GM12878 (cell line): ENCODE measurements at places on chromosomes 6 and 20. TPM values are rescaled to one million over a fixed set of nuclear protein-coding genes. Genes with fewer than 3 reads are reported as not detected.

Gene CCDC170
- 0.11 TPM in 1 of 2 replicates, not detected in the other for total RNA-seq

Gene EDN3
- not detected in 2 replicates for total RNA-seq

Gene BLCAP
- 42.0 and 51.2 TPM in 2 replicates for total RNA-seq

Gene PTCRA
- 0.24 and 0.44 TPM in 2 replicates for total RNA-seq

Gene PMEPA1
- 0.08 and 0.10 TPM in 2 replicates for total RNA-seq

Gene CYP39A1
- not detected in 2 replicates for total RNA-seq

Gene PXDC1
- total RNA-seq: 0.72 TPM in 2 replicates

Gene TFAP2C
- total RNA-seq: not detected in 2 replicates

Gene SRC
- total RNA-seq: 63.5 and 71.3 TPM in 2 replicates

Gene OR2H2
- total RNA-seq: not detected in 2 replicates

Gene MBOAT1
- 18.2 and 19.3 TPM in 2 replicates for total RNA-seq

Gene CAGE1
- 0.08 and 0.21 TPM in 2 replicates for total RNA-seq

Gene PBOV1
- total RNA-seq: not detected in 2 replicates

Gene SIGLEC1
- 0.05 TPM in 1 of 2 replicates, not detected in the other for total RNA-seq

Gene VGLL2
- not detected in 2 replicates for total RNA-seq

Gene RIPPLY2
- 0.77 TPM in 1 of 2 replicates, not detected in the other for total RNA-seq

Gene PSMB1
- total RNA-seq: 205 and 208 TPM in 2 replicates

Gene LPA
- total RNA-seq: 2.8 TPM in 2 replicates

Gene CASS4
- 0.19 and 0.21 TPM in 2 replicates for total RNA-seq

Gene LINC00237
- not detected in 2 replicates for total RNA-seq

Gene CALHM4
- not detected in 2 replicates for total RNA-seq

Gene TCF19
- 60.2 and 61.1 TPM in 2 replicates for total RNA-seq

Gene MPC1
- total RNA-seq: 51.6 and 55.0 TPM in 2 replicates

Gene NKAIN2
- total RNA-seq: not detected in 2 replicates

Gene FRS3
- total RNA-seq: 3.2 and 3.6 TPM in 2 replicates

Gene C6orf163
- 1.3 and 1.4 TPM in 2 replicates for total RNA-seq

Gene GHRH
- not detected in 2 replicates for total RNA-seq

Gene GSTA3
- not detected in 2 replicates for total RNA-seq

Gene RIMS1
- total RNA-seq: 0.58 and 0.59 TPM in 2 replicates

Gene ADA
- total RNA-seq: 99.0 and 105 TPM in 2 replicates

Gene BANF2
- total RNA-seq: not detected in 2 replicates

Gene SPATA25
- total RNA-seq: 1.0 and 2.4 TPM in 2 replicates

Gene ABHD16A
- 33.7 and 35.6 TPM in 2 replicates for total RNA-seq

Gene MRAP2
- total RNA-seq: not detected in 2 replicates

Gene HSF2
- total RNA-seq: 9.5 and 10.1 TPM in 2 replicates
